ENCODE measurements at places on chromosomes 11 and 22. TPM values are rescaled to one million over a fixed set of nuclear protein-coding genes. Genes with fewer than 3 reads are reported as not detected.

DNA sequence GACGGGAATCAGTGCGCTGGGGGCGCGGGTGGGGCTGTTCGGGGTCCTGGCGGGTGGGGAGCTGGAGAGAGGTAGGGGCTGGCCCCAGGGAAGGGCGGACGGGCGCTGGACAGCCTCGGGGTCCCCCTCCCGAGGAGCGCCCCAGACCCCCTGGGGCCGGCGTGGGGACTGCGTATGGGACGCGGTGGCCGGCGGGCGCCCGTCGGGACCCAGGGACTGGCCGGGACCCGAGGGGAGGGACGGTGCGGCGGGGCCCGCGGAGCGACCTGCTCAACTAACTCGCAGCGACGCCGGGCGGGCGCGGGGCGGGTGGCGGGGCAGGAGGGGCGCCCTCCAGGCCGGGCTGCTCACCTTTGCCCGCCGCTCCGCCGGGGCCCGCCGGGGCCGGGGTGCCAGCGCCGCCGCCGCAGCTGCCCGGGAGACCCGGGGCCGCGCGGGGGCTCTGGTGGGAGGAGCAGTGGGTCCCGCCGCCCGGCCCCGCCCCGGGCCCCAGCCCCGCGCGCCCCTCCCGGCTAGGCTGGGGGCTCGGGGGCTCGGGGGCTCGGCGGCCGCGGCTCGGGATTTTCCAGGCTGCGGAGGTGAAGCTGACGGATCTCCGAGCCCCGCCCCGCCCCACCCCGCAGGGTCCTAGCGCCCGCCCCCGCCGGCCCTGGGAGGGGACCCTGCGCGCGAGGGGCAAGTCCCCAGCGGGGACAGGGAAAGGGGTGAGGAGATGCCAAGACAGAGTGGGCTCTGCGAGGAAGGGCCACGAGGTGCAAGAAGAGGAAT, 12.3 kb downstream of the STARD10 start:
- H3K27me3 ChIP-seq = no peaks in the 10 kb centered on the region
- H3K4me3 ChIP-seq = peak overlapping the region; percentile 64
- peak; percentile 71 for DNase-seq
- H3K27ac ChIP-seq = no peak overlapping the region

- no peak for DNase-seq
- no peaks in the 10 kb centered on the region for H3K36me3 ChIP-seq
- H3K4me1 ChIP-seq = no peaks in the 10 kb centered on the region
- no peak overlapping the region for H3K27ac ChIP-seq
- no peaks in the 10 kb centered on the region for H3K27me3 ChIP-seq
- no peak overlapping the region for H3K4me3 ChIP-seq
Observed at GRCh38 chr11:78319453-78319955, 98.1 kb downstream of the GAB2 start.

DNA sequence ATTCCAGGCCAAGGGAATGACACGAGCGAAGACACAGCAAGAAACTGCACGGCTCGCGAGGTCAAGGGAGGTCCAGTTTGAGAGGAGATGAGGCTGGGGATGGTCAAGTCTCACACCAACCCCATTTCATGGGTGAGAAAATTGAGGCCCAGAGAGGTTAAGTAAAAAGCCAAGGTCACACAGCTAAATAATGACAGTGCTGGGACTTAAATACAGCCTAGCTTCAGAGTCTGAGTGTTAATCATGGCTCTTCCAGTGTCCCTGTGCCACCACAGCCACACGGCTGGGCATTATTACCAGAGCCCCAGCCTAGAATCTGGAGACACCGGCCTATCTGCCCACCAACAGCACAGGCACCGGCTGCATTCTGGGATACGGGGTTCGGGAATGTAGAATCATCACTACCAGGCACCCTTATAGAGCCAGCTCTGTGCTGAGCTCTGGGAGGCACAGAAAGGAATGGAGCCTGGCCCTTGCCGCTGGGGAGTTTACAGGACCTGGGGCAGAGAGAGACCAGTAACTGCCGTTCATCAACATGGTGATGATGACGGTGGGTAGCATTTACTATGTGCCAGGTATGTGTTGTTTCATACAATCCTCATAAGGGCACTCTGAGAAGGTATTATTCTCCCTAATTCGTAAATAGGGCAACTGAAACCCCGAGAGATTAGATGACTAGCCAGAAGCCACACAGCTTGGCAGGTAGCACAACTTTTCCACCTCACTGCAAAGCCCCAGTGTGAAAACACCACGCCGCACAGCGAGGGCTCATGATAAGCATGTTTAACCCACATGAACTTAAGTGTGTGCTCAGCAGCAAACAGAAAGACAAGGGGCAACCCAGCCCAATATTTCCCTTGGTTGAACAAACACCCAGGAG, 51.8 kb downstream of the CD6 start:
- H3K36me3 ChIP-seq = peaks cover 22% of the 10 kb centered on the region
- H3K4me3 ChIP-seq = peak overlapping the region; percentile 32
- DNase-seq = peak; percentile 62
- peak overlapping the region; percentile 93 for H3K27ac ChIP-seq
- H3K27me3 ChIP-seq = no peaks in the 10 kb centered on the region
- peaks cover 69% of the 10 kb centered on the region for H3K4me1 ChIP-seq

Gene CXCR5
- 10.7 TPM for polyA plus RNA-seq
